GM12878 (cell line): ENCODE measurements at places on chromosomes 7 and 10.

- DNase-seq = no peak
Observed at GRCh38 chr7:12369072-12369471, 34.6 kb downstream of the VWDE start.

DNA sequence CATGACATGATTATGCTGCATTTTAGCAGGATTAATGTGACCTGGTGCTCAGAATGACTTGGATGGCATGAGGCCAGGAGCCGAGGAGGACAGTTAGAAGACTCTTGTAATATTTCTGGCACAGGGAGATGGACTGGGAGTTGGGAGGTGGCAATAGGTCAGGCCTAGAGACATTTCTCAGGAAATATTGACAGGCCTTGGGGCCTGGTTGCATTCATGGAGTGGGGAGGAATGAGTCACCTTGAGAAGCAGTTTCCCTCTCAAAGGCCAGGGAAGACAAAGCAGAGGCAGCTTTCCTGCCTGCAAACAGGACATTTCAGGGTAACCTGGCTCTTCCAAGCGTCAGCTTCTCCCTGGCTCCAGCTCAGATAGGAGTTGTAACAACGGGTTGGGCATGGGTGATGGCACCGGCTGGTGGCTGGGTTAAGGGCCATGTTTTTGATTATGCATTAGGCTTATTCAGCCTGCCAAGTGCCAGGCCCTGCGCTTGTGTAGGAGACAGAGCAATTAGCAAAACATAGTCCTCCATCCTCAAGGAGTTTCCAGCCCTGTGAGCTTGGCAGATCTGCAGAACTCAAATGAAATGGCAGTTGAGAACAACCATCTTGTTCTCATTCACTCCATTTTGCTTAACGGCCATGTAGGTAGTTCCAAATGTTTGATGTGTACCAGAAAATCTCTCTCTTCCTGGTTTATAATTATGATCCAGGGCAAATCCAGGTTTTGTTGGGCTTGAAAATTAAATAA is 38.2 kb downstream of the HK1 start:
- DNase-seq = no peak

DNA sequence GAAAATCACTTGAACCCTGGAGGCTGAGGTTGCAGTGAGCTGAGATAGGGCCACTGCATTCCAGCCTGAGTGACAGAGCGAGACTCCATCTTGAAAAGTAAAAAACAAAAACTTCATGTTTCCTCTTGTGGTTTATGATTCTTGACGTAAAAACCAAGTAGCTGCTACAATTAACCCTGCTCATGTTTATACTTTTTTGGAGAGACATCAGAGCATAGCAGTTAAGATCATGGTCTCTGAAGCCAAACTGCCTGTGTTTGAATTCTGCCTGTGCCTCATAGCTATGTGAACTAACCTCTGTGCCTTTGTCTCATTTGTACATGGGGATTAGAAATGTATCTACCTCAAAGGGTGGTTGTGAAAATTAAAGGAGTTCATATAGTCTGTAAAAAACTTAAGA is 27.2 kb downstream of the SUV39H2 start:
- DNase-seq = no peak

DNA sequence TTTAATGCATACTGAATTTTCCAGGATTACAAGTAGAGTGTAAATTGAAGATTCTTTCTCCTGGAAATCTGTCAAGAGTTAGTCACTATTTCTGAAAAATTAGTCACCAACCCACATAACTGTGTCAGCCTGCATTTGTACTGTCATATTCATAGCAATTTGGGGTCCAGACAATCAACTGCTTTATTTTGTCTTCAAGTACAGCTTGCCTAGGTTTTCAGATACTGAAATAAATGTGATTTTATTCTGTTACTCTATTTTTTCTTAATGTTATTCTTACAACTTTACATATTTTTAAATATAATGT is 55.1 kb downstream of the CUBN start:
- DNase-seq = no peak

DNA sequence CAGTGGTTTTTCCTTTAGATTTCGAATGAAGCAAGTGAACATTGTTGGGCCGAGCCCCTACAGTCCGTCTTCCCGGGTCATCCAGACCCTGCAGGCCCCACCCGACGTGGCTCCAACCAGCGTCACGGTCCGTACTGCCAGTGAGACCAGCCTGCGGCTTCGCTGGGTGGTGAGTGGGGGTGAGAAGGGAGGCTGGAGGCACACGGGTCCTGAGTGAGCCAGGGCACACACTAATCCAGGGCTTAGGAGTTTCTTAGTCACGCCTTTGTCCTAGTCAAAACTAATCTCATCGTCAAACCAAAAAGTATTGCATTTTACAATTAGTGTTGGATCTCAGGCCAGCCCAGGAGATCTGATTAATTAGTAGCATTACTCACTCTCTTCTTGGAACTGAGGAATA is 568.8 kb upstream of the FOXK1 start:
- DNase-seq = no peak

GRCh38 chr7:35705932-35706461 is 11.1 kb upstream of the HERPUD2 start:
- no peak for DNase-seq
